ENCODE measurements at places on chromosomes 1 and 21.

DNA sequence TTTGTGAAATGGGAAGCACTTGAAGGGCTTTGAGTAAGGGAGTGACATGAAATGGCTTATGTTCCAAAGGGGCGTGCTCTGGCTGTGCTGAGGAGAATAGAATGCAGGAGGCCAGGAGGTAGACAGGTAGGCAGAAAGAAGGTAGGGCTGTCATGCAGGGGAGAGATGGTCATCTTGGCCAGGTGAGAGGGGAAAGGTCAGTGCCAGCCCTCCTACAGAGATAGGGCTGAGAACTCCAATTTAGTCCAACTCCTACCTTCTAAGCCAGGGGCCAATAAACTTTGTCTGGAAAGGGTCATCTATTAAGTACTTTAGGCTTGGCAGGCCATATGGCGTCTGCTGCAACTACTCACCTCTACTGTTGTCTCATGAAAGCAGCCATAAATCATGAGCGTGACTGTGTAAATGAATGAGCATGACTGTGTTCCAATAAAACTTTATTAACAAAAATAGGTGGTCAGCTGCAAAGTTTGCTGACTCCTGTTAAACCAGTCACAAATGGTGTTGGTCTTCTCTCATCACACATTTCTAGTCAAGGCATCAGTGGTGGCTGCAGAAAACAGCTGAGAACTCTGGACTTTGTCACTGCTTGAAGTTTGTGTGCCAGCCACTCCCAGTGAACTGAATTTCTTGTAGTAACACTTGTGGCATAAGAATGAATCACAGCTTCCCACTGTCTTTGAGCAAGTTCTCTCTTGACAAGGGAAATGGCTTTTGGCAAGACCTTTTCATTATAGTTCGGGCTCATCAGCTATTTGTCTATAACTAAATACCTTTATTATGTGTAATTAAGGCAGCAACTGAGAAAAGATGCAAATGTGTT, 32.0 kb upstream of the CD2 start:
- no peak for DNase-seq

DNA sequence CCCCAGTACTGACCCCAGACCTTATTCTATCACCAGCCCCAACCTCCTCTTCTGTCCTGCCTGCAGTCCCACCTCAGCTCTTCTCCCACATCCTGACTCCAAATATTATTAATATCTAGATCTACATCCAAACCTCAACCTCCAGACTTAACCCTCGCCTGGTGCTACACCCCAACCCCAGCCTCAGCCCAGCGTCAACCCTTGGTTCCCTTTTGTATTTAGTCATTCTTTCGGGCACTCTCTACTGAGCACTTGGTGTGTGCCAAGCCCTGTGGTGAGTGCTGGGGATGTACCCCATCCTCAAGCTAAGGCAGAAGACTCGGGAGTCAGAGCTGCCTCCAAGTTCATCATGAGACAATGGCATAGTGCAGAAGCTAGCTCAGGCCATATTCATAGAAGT, 1.1 kb downstream of the SHISAL2A start:
- DNase-seq, result no peak

DNA sequence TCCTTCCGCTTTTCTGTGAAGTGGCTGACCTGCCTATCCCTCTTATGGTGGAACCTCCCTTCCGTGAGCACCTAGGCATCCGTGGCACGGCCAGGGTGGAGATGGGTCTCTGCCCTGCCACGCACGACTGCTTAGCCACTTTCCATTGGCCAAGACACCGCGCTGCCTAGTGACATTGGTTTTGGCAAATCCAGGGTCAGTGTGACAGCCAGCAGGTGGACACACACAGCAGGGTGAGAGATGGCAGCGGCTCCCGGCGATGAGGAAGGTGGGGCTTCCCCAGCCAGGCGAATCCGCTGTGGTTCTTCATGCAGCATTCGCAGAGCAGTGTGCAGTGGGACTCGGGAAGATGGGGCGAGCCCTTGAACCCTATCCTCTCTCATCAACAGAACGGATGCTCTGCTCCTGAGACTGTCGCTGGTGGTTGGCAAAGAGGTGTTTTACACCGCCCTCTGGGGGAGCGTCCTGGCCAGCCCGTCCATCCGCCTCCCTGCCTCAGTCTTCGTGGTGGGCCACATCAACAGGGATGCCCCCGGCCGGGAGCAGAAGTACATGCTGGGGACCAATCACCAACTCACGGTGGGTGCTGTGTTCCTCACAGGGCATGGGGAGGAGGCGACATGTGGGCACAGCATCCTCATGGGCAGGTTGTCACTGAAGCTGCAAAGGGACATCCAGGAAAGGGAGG, 51.8 kb downstream of the DOP1B start:
- DNase-seq, result no peak

DNA sequence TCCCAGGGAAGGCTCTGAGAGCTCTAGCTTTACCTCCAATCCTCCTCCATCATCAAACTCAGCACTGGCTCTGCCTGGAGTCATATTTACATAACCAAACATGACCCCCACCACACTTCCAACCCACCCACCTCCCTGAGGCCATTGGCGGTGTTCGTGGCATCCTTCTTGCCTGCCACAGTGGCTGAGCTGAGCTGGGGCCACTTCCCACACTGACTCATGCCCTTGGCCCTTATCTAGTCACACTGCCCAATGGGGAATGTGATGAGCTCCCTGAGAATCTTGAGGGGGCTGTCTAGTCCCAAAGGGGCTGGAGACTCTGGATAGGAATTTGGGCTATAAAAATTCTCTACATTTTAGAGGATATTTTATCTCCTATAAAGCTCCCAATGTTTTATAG, 230.9 kb upstream of the IRF2BP2 start:
- no peak for DNase-seq

DNA sequence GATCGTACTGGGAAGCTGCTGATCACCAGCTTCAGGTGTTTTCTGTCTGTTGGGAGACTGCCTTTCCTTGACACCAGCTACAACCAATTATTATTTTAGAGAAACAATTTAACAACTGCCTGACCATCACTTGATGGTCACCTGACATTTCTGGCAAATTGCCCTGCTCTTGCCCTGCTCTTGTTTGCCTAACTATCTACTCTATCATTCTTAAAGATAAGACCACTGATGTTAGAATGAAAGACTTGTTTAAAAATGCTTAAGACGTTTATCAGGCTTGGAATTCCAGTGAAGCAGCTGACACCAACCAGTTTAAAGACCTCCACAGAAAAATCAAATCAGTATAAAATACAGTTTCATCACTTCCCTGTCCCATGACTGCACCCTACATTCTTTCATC, 423.3 kb upstream of the CAMK1G start:
- DNase-seq, result no peak

DNA sequence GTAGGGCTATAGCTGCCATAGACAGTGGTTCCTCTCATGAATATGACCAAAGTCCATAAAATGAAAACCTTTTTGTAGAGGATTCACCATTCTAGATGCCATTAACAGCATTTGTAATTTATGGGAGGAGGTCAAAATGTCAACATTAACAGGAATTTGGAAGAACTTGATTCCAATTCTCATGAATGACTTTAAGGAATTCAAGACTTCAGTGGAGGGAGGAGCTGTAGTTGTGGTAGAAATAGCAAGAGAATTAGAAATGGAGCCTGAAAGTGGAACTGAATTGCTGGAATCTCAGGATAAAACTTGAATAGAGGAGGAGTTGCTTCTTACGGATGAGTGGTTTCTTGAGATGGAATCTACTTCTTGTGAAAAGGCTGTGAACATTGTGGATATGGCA, 65.4 kb upstream of the ESRRG start:
- no peak for DNase-seq

DNA sequence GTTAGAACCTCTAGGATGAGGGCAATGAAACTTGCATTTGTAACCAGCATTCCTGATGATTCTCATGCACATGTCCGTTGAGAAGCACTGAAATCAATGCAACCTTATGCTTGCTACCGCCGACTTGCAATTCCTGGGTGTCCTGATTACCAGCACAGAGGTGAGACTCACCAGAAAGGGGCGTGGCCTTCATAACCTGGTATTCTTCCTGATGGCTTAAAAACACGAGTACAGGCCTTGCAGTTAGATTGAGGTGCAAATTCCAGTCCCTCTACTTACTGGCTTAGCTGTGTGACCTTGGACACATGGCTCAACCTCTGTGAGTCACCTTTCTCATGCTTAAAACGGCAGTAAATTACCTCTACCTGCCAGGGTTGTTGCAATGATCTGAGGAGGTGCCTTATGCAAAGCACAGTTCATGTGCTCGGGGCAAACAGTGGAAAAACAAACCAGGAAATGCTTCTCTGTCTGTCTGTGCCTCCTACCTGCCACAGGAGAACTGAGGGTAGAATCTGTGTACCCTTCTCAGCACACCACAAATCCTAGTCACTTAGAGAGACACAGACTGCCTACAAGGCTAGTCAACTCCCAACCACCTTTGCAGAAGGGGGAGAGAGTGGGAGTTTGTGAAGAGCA, 39.1 kb upstream of the ECE1 start:
- DNase-seq, result no peak

GRCh38 chr1:117215733-117216462, 5.2 kb upstream of the VTCN1 start:
- no peak for DNase-seq

- no peak for DNase-seq
Measured at GRCh38 chr1:62084310-62084890, 110.2 kb upstream of the L1TD1 start.

DNA sequence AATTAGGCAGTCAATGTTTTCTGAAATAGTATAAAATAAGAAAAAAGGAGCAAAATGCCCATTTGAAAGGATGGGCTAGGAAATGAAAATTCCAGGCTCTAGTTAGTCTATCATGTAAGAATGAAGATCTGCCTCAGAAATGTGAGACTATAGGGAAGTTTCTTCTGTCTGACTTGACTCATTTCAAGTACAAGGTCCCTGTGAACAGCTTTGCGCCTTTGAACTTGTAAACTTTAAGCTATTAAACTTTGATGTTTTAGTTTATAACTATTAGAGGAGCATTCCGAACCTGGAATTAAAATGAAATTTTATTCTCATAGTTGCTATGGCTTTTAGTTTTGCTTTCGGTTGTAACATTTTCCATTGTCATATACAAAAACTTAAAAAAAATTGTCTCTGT, 199.4 kb downstream of the RPS6KC1 start:
- no peak for DNase-seq

DNA sequence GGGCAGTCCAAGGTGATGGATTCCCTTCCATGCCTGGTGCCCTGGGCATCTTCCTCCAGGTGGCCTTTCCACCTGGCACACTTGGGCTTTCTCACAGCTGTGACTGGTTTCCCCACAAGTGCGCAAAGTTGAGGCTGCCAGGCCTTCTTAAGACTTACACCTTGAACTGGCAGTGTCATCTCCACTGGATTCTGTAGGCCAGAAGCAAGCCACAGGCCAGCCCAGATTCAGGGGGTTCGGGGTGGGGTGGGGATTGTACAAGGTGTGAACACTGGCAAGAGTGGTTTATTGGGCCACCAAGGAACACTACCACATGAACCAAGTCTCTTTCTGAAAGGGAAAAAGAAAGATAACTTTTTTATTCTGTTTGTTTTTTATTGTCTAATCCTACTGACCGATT, 27.2 kb downstream of the DYRK1A start:
- no peak for DNase-seq

DNA sequence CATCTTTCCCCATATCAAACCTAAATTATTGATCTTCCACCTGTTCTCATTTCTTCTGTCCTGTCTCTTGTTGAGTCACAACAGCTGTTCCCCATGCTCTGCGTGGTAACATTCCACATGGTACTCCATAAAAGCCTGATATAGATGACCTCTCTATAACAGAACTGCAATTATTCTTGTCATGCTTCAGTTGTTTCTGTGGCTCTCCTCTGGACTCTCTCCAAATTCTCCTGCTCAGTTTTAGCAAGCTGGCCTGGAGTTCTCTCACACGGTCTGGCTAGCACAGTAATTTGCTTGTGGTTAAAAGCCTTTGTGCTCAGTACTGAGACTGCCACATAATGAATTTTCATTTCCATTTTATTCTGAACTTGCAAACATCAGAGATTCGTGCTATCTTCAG, 10.6 kb upstream of the LRRC39 start:
- DNase-seq, result no peak

GRCh38 chr1:6434186-6434585, 9.6 kb downstream of the ESPN start:
- no peak for DNase-seq

GRCh38 chr1:60090655-60091054, 17.1 kb upstream of the C1orf87 start:
- DNase-seq, result no peak

- no peak for DNase-seq
Measured at GRCh38 chr21:45056296-45056904, 18.0 kb upstream of the ADARB1 start.

DNA sequence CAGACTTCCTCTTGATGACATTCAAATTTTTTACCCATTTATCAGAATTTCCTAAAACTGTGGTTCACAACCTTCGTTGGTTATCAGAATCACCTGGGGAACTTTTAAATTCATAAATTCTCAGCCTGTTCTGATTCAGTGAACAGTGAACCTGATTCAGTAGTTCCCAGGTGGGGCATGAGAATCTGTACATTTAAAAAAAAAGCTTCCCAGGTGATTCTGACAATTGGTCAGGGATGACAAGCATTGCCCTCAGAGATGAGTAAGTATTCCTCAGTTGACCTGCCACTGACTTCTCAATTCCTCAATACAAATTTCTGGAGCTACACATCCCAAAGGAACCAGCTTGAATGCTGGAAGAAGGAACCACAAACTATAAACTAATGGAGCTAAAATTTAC, 23.5 kb upstream of the CR2 start:
- DNase-seq, result no peak

GRCh38 chr1:210587566-210587965, 258.9 kb downstream of the HHAT start:
- DNase-seq, result no peak

GRCh38 chr1:179016706-179017382, 8.8 kb upstream of the FAM20B start:
- DNase-seq, result no peak

DNA sequence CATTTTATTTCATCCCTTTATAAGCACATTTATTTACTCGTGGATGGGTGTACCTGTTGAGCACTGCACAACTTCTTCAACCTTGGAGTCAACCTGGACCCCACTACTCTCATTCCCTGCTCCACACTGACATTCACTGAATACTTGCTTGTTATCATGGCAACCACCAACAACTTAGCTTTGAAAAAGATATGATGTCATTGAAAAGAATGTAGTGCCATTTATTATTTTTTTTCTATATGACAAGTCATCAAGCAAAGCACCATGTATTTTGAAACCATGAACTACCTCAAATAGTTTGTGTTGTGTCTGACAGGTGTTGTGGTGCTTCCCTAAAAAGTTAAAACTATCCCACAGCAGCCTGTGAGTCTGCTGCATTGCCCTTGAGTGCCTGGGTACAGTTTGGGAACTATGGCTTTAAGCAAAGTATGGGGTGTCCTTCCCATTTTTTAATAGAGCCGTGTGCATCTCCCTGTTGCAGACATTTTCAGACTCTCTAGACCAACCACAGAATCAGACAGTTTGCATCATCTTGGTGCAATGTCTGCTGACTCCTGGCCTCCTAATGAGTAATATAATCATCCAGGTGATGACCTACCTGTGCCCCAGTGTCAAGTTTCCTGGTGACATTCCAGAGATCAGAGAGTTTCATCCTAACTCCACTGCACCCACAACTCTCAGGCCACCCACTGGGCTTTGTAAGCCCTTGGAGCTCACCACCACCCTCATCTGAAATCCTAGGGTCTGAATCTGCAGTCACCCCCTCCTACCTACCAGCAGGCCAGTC, 339.7 kb upstream of the PROX1 start:
- DNase-seq, result no peak

Data from T-helper 1 cell (primary cell).